ENCODE measurements at places on chromosomes 13 and 19.

DNA sequence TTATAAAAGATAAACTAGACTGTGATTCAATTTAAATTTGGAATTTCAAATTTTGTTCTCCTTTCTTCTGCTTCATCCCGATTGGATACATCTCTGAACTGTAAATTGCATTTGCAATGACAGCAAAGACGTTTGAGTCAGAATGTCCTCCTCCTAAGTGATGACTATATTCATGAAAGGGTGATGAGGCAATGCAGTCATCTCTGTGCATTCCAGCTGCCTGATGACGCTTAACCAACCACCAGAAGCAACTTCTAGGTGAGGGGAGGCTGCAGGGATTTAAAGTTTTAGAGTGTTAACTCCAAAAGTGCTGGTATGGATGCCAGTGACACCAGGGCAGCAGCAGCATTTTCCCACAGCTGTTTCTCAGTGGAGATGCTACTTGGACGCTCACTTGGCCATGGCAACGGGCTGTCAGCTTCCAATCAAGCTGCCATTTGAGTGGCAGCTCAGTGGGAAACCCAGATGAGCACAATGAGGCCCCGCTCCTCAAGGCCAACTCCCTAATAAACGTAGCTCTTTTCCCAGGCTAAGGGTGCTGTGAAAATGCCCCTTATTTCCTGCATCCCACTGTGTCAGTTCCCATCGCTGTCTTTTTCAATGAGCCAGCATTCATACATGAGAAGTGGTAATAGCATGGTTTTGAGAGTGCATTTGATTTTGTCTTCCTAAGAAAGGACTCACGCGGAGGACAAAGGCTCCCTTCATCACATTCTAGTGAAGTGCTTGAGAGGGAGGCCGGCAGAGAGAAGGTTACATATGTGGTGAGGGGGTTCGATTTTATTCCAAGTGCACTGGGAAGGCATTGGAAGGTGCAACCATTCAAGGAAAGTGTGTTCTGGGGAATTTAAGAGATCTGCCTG is 45.2 kb upstream of the AMER2 start:
- no peak for DNase-seq

GRCh38 chr13:114049026-114049425 is 75.2 kb upstream of the C13orf46 start:
- DNase-seq: no peak

DNA sequence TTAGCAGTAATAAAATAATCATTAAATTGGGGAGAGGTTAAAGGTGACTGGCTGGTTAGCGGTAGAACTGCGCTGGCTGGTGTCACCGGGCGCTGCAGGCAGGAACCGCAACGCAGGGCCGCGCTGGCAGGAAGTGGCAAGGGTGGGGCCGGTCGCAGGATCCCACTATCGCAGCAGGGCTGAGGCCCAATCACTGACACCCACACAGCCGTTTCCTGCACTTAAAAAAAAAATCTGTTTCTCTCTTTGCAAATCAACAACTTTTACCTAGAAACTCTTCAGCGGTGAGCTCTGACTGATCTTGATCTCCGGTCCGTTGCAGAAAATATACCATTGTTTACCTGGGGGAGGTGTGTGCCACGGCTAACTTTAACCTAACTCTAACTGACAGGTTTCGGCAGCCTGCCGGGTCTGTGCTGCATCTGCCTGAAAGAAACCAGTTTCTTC is 46.9 kb downstream of the KLF2 start:
- no peak for DNase-seq

DNA sequence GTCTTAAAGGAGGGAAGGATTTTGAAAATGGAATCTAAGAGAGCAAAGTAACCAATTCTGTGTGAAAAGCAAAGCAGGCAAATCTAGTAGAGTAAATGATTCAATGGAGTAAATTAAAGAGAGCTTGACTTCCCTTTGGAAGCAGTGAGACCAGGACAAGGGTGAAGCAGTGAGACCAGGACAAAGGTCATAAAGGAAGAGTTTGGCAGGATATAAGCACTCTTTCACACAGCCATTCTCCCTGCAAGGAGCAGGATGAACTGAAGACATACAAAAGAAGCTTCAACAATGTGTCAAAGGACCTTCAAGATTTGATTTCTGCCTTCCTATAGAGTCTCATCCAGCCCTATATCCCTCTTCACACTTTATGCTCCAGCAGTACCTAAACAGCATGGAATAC is 123.8 kb downstream of the ENOX1 start:
- no peak for DNase-seq

GRCh38 chr13:25432691-25433090 is 60.9 kb downstream of the ATP8A2 start:
- DNase-seq: no peak

GRCh38 chr13:25827831-25828465 is 223.9 kb downstream of the SHISA2 start:
- DNase-seq: no peak

- no peak for DNase-seq
Observed at GRCh38 chr13:21109168-21109567, 47.8 kb upstream of the LATS2 start.

- no peak for DNase-seq
Observed at GRCh38 chr13:78977311-78977710, 318.4 kb upstream of the OBI1 start.

- no peak for DNase-seq
Observed at GRCh38 chr13:93727211-93728141, 500.9 kb downstream of the GPC6 start.

DNA sequence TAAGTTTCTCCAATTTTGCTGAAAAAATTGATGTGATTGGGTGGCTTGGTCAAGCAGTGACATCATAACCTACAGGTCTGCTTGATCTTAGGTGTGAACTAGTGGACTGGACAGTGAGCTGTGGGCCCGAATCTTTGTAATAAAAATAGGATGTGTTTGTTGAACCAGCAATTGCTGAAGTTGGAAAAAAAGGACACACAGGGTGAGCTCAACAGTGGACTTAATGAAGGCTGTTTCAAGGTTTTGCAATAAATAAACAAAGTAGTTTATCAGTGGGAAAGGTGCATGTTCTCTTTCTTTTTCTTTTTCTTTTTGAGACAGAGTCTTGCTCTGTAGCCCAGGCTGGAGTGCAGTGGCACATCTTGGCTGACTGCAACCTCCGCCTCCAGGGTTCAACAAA is 30.3 kb upstream of the ZNF726 start:
- no peak for DNase-seq

GRCh38 chr13:44331912-44332851 is 41.4 kb upstream of the SERP2 start:
- peak; percentile 10 for DNase-seq

- DNase-seq: no peak
Observed at GRCh38 chr19:21883516-21883915, 47.5 kb upstream of the ZNF43 start.

GRCh38 chr19:13102666-13103580 is at the start of gene LYL1:
Gene LYL1, minus strand, starts transcription at chr19:13102858. Its CDS starts 1,687 bp downstream, at chr19:13101171.
- DNase-seq: no peak

GRCh38 chr13:112961457-112962369 is 7.3 kb upstream of the MCF2L start:
- no peak for DNase-seq

DNA sequence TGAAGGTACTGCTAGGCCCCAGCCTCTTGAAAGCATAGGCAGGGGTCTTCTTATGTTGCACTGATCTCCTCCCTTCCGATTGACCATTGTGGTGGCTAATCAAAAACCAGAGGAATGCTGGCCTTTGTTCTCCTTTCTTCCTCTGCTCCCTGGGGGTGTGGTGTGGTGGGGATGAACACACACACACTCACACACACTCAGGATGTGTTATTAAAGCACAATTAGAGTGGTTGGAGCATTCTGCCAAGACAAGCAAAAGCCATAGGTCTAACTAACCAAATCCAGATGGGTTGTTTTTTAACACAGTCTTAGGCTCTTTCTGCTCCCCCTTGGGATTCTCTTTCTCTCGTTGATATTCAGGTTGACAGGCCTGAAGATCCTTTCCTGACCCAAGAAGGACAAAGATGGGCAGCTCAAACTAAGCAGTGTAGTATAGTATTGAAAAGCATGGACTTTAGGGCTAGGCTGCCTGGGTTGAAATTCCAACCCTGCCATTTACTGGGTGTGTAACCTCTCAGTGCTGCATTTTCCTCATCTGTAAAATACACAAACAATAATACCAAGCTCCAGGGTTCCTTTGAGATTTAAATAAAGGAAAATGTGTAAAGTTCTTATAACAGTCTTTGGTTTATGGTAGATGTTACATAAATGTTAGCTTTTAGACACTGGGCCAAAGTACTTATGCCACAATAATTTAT is 25.5 kb upstream of the DGKH start:
- DNase-seq: no peak

DNA sequence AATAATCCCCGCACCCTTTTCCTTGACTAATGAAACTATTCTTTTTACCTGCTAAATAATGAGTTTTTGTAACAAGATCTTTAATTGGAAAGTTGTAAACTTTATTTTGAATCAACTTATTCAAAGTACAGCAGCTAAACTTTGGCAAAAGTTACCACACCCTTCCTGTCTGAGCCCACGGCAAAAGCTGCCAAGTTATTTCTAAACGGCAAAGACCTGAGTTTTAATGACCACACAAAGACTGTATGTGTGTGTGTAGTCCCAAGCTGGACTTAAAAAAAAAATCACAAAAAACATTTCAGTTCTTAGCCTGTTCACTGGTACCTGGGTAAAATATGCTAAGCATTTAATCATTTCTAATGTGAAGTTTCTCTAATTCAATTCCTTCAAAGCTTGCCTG is 60.7 kb downstream of the ZAR1L start:
- no peak for DNase-seq

DNA sequence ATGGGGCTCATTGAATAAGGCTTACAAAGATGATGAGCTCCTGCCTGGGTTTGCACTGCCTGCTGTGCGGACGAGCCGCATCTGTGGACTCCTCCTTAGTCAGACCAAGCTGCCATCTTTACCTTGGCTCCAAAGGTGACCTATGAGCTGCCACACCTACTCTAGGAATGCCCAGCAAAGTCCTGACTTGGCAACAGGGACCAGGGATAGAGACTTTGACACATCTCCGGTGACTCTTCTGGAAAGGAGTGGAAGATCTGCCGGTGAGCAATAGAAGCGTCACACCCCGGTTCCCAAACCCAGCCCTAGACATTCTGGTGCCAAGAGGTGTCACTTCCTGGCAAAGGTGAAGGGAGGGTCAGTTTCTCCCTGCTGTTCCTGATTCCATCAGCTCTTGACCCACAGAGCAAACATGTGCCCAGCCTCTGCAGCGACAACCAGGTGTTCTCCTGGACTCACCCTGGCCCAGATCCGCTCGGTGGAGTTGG is 50.2 kb upstream of the GTF3A start:
- DNase-seq: no peak

- no peak for DNase-seq
Observed at GRCh38 chr19:29489172-29489951, 36.4 kb upstream of the VSTM2B start.

- DNase-seq: no peak
Observed at GRCh38 chr19:8161135-8161646, 11.8 kb upstream of the FBN3 start.

DNA sequence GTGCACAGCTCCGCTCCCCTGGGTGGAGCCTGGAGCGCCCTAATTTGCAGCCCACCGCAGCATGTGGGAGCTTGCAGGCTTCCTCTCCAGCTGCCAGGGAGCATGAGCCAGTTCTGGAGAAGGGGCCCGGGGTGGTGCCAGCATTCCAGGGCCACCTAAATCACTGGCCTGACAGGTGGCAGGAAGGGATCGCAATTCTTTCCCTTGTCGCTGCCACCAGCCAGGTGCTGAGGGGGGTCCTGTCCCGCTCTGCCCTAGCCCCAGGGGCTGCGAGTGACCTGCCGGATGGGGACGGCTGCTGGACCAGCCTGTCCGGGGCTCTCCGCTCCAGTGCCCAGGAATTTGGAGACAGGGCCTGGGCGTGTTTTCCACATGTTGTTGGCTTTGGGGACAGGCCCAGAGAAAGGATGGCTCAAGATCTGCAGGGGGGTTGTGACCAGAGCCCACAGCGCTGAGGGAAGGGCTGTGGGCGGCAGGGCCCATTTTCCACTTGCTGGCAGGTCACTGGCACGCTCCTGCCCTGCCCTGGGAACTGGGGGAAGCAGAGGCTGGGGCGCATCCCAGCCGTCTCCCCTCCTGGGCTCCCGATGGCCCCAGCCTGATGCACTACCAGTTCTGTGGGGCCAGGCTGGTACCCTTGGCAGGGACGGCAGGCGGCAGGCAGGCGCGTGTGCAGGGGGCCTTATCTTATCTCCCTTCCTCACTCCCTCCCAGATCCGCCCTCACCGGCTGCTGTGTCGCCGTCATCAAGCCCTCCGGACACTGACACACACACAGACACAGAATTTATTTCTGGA is 9.5 kb downstream of the NDUFA11 start:
- DNase-seq: no peak

DNA sequence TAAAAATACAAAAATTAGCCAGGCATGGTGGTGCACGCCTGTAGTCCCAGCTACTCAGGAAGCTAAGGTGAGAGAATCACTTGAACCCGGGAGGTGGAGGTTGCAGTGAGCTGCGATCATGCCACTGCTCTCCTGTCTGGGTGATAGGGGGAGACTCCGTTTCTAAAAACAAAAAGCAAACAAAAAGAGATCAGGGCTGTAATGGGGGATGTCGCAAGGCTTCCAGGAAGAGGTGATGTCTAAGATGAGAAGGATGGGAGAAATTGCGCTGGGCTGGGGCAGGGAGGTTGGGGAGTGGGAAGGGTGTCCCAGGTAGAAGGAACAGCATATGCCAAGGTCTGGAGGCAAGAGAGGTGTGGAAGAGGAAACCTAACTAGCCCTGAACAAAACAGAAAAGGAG is 36.1 kb downstream of the PTPRS start:
- no peak for DNase-seq

GRCh38 chr19:17755977-17756670 is 4.8 kb downstream of the FCHO1 start:
- DNase-seq: no peak

- no peak for DNase-seq
Observed at GRCh38 chr13:24741016-24741662, 22.8 kb upstream of the RNF17 start.

GRCh38 chr13:71621174-71622124 is 245.6 kb downstream of the DACH1 start:
- DNase-seq: no peak

- no peak for DNase-seq
Observed at GRCh38 chr13:88459331-88459730, 788.2 kb downstream of the SLITRK5 start.

- DNase-seq: no peak
Observed at GRCh38 chr19:18153556-18154134, 682 bp downstream of the PIK3R2 start.

DNA sequence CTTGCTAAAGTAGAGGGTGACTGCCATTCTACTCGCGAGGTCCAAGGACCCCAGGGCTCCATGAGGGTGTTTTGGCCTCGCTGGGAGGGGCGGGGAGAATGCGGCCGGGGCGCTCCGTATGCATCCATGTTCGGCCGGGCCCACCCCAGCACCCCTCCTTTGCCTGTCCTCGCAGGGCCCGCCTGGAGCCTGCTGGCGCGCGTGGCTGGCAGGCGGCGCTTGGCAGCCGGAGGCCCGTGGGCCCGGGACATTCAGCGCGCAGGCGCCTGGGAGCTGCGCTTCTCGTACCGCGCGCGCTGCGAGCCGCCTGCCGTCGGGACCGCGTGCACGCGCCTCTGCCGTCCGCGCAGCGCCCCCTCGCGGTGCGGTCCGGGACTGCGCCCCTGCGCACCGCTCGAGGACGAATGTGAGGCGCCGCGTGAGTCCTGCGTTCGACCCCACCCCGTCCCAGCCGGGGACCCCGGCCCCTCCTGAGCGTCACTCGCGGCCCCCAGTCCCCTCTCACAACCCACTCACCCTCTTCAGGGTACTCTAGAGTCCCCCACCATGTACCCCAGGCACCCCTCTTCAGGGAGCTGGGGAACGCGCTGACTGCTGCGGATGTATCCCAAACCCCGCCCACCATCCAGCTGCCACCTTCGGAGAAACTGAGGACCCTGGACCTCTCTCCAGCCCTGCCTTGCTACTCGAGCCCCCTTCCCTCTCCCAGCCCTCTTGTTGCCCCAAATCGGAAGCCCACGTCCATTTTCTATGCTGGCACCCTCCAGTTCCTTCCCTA is 4.1 kb downstream of the DLL3 start:
- DNase-seq: no peak

Data from amniotic stem cell (primary cell).